ENCODE measurements at places on chromosomes 13 and 19. TPM values are rescaled to one million over a fixed set of nuclear protein-coding genes. Genes with fewer than 3 reads are reported as not detected.

GRCh38 chr19:49554701-49555181 lies 25.6 kb downstream of the NOSIP start:
- no peak for DNase-seq
- peaks cover 26% of the 10 kb centered on the region for H3K4me1 ChIP-seq
- no peak overlapping the region for H3K4me3 ChIP-seq
- no peaks in the 10 kb centered on the region for H3K27me3 ChIP-seq
- H3K27ac ChIP-seq = peak overlapping the region; percentile 97
- no peaks in the 10 kb centered on the region for H3K36me3 ChIP-seq

GRCh38 chr19:48271531-48272151 lies 1.8 kb downstream of the ZNF114 start:
- no peaks in the 10 kb centered on the region for H3K36me3 ChIP-seq
- H3K27ac ChIP-seq = peak overlapping the region; percentile 86
- peak overlapping the region; percentile 66 for H3K4me3 ChIP-seq
- no peaks in the 10 kb centered on the region for H3K27me3 ChIP-seq
- peak; percentile 67 for DNase-seq

DNA sequence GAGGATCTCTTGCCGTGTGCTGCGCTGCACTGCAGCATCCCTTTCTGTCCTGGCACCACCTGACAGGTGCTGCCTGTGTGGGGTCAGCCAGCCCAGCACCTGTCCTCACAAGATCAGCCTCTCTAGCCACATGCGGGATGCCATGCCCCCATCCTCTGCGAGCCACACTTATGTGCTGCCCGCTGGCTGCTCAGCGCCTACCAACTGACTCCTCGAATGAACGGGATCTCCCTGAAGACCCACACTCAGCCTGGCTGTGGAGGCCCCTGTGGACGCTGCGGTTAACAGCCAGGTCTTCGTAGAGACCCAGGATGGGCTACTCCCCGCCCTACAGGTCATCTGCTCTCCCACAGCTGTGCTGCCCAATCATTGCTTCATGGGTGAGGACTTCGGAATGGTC lies 106.1 kb downstream of the DOCK9 start:
- H3K27me3 ChIP-seq = no peaks in the 10 kb centered on the region
- H3K27ac ChIP-seq = no peak overlapping the region
- DNase-seq = no peak
- peaks cover 6% of the 10 kb centered on the region for H3K36me3 ChIP-seq

The KCNK6 gene
- total RNA-seq = 6.1 TPM

The DOCK6 gene
- total RNA-seq = 84.1 TPM

The ZNF549 gene
- 5.2 TPM for total RNA-seq

The GAPDHS gene
- not detected for total RNA-seq

All from Caco-2 (cell line).